Stromal cell of bone marrow (primary cell): ENCODE measurements at places on chromosomes 12 and 14.

DNA sequence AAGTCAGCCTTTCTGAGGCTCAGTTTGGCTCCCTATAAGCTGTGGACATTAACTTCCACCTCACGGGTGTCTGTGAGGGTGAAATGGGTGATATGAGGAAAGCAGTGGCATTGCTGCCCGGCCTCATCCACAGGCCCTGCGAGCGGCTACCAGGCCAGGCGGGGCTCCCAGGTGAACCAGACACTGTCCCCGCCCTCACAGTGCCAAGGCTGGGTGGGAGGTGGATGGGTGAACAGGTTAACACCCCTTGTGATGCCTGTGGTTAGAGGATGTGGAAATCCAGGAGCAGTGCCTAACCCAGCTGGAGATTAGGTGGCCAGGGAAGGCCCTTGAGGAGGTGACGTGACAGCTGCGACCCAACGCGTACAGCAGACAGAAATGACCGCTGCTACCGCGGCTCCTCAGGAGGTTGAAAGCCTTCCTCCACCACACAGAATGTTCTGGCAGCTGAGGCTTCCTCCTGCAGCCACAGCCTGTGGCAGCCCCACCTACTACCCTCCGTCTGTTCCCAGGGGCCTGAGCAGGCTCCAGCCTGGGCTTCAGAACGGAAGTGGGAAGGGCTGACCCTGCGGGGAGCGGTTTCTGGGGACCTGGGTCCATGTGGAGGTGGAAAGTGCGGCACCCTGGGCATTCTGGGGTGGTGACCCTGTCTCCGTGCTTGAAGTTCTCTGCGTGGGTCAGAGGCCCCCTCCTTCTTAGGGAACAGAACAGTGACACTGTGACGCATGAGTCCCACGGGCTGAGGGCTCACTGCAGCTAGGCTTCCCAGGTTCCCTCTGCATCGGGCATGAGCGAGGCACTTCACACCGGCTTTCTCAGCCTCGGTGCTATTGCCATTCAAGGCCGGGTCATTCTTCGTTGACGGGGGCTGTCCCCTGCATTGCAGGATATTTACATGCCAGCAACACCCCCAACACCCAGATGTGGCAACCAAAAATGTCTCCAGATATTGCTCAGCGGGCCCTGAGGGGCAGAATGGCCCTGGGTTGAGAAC lies 9.7 kb downstream of the MMAB start:
- no peak for DNase-seq

- DNase-seq = no peak
Observed at GRCh38 chr12:18966954-18967353, 162.6 kb upstream of the PLEKHA5 start.

GRCh38 chr14:26379951-26380350 lies 217.9 kb downstream of the NOVA1 start:
- no peak for DNase-seq

DNA sequence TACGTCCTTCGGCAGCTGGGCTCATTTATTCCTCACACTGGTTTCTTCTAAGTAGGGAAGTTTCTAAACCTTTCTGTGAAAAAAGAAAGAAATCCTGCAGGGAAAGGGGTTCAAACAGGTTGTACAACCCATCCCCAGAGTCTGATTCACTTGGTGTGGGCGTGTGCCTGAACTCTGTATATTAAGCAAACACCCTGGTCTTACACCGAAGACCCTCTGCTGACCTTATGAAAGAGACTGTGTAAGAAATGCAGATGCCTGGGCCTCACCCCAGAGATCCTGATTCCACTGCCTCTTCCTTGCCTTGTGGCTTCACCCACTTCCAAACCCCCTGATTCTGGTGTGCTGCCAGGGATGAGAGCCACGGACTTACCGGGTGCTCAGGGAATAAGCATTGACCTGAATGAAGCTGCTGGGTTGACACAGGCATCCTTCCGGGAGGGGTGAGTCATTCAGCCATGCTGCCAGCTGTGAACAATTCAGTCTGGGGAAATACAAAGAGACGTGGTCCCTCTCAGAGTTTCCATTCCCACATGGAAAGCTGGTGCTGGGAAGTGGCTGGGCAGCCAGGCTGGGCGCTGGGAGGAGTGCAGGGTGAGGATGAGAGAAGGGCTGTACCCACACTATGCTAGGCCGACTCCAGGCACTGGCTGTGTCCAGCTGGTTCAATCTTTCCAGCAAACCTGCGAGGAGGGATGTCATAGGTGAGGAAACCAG lies 26.5 kb upstream of the ACTN1 start:
- peak; percentile 95 for DNase-seq

DNA sequence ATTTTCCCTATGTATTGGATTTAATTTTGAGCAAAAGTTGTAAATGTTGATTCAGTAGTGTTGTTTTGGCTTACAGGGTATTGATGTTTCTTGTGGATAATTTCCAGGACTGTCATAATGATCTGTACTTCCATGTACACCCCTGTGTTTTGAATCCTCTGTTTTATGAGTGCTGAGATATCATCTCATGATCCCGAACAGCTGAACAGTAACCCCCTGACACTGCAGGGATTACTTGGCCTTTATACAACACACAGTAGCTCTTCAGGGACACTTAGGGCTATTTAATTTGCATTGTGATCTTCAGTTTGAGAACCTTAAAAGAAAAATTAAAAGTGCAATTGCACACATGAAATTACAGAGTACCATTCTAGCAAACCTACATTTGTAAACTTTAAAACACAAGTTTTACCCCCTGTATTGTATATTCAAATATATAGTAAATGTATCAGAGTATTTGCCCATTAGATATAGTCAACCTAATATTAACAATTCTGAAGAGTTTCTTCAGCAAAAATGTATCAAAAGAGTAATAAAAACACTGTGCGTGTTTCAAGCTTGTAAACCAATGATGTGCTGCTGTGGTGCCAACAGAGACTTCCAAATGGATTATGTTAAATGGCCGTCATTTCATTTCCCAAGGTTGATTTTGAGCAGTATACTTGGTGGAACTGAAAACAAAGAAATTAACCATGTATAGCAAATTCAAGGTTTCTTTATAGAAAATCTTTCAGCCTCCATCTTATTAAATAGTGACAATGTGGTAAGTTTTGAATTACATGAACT lies 27.9 kb upstream of the MYF6 start:
- no peak for DNase-seq

DNA sequence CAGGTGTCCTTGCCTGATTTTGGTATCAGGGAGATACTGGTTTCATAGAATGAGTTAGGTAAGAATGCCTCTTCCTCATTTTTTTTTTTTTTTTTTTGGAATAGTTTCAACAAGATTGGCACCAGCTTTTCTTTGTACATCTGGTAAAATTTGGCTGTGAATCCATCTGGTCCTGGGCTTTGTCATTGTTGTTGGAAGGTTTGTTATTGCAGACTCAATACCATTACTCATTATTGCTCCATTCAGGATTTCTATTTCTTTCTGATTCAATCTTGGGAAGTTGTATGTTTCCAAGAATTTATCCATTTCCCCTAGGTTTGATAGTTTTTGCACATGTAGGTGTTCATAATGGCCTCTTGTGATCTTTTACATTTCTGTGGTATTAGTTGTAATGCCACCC lies 126.0 kb upstream of the KITLG start:
- DNase-seq = no peak

GRCh38 chr12:116266168-116266601 lies 11.3 kb downstream of the MED13L start:
- no peak for DNase-seq

GRCh38 chr14:78586681-78587080 lies 416.5 kb downstream of the NRXN3 start:
- no peak for DNase-seq

DNA sequence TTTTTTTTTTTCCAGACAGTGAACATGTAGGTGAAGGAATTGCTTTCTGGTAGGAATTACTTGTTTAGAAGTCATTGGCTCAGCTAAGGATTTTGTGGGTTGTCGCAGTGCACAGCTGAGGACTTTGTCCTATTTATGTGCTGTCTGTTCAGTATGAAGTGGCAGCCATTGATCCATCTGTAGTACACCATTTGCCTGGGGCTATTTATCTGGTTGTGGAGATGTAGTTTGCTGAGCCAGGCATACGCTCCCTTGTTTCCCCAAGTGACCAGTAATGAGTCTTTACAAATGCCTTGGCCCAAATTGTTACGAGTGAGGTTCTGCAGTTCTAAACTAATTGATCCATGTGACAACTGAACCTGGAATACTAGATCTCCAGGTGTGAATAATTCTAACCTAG lies 140.1 kb downstream of the NRXN3 start:
- DNase-seq = no peak

DNA sequence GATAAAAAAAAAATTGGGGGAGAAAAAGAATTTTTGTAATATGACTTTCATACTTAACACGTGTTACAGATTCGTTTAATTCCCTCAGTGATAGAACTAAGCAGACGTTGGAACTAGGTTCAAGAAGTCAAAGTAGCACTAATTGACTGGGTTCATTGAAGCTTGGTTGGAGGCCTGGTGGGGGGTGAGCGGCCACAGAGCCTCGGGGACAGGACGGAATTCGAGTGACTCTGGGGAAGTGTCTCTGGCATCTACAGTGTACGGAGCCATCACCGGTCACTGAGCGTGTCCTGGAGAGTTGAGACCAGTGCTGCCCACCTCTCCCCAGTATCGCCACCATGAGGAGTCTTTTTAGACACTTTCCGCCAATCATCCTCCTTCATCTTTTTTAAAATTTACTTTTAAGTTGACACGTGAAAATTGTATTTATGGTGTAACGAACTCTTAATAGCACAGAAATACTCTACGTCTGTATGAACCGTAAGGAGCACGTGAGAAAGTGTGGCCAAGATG lies 1.3 kb downstream of the ZFYVE21 start:
- DNase-seq = no peak

DNA sequence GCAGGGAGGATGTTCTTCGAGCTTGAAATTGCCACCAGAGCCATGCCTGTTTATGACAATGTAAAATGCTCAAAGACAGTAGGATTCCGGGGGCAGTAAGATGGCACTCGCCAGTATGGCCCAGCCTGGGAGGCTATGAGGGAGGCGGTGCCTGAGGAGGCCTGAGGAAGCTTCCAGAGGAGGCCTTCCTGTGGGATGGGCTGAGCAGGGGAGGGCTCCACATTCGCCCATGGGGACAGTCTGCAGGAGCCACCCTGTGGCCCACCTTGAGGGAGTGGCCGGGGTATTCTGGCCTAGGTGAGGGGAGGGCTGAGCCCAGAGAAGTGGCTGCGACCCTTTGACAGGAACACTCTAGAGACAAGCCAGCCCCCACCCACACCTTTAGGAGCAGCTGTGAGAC lies 50.7 kb downstream of the IQSEC3 start:
- DNase-seq = no peak

DNA sequence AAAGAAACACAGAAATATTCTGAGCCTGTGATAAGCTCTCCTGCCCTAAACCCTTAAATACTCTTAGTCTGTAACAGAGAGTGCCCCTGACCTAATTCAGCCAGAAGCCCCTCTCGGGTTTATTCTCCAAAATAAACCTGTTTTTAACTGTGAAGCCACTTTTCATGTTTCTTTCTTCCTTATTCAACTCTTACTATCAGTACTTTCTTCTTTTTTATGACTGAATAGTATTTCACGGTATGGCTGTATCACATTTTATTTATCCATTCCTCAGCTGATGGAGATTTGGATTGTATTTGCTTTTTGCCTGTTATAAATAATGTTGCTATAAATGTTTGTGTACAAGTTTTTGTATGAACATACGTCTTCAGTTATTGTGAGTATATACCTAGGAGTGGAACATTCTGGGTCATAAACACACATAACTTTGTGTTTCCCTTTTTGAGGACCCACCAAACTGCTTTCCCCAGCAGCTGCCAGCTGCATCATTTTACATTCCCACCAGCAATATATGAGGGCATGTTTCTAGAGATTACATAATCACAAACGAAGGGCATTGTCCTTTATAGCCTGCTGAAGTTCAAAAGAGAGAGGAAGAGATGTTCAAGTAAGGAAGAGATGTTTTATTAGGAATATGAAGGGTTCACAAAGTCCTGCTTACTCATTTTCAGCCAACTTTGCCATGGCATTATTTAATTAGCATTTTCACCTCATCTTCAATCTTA lies 199.4 kb upstream of the NUDT4 start:
- no peak for DNase-seq

DNA sequence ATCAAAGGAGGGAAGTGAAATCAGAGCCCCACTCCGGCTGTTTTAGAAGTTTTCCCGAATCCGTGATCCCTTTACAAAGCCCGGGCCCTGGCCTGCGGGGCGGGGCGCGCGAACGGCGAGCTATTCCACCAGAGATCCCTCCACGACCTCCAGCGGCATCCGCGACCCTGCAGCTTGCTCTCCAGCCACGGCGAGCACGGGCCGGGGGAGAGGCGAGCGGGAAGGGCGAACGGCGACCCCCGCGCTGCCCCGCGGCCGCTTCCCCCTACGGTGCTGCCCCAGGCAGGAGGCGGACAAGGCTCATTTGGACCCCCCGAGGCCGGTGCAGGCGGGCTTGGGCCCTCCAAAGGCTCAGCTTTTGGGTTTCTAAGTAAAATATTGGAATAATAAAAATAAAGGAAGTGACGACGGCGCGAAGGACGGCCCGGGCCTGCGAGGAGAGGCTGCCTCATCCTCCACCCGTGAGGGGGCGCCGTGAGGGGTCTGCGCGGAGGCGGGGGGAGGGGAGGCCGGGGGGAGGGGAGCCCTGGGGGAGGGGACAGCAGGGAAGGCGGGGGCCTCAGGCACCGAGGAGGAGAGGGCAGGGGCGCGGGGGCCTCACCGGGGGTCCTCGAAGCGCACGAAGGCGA lies 613 bp downstream of the SRSF9 start:
- no peak for DNase-seq

DNA sequence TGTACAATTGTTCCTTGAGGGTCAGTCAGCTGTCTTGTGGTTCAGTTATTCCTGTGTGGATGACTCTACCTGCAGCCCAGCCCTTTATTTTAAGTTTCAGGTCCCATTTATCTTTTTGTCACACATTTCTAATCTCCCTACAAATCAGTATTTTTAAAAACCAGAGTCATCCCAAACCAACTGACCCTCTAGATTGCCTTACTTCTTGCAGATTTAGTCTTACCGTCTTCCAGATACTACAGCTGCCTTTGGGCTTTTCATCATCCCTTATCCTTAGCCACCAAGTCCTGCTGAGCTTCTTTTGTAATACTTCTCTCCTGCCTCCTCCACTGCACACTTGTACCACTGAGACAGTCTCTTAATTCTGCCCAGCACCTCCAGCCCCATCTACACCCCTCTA lies 54.9 kb downstream of the PRKCH start:
- DNase-seq = no peak

DNA sequence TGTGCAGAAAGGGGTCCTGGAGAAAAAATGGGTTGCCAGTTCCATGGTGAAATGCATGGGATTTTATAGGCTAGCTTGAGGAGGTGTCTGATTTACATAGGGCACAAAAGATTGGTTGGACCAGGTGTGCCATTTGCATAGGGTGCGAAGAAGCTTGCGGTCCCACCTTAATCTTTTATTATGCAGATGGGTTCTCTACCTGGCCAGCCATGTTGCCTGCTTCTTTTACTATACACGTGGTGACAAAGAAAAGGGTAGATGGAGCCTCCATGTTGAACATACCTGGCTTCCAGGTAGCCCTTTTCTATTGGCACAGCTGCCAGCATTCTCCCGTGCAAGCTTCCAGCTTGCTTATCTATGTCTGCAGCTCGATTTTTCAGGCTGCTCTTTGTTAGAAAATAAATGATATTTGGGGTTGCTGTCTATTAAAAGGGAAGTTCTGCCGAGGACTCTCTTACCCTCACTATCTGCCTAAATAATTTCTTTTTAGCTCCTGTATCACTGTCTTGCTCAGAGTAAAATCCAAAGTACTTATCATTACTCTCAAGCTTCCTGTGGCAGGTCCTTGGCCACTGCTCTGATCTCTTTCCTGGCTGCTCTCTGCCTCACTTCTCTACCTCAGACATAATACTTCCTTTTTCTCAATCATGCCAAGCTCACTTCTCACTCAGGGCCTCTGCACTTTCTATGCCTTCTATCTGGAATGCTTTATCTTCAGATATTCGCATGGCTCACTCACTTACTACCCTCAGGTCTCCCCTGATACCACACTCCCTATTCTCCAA lies 216.0 kb upstream of the DAAM1 start:
- no peak for DNase-seq
